ENCODE measurements at places on chromosomes 1 and 21.

GRCh38 chr1:208048904-208049303 lies 138.0 kb upstream of the CD34 start:
- no peak for DNase-seq

- DNase-seq = no peak
These were observed 55.0 kb downstream of the WNT9A start for GRCh38 chr1:227892489-227893299.

DNA sequence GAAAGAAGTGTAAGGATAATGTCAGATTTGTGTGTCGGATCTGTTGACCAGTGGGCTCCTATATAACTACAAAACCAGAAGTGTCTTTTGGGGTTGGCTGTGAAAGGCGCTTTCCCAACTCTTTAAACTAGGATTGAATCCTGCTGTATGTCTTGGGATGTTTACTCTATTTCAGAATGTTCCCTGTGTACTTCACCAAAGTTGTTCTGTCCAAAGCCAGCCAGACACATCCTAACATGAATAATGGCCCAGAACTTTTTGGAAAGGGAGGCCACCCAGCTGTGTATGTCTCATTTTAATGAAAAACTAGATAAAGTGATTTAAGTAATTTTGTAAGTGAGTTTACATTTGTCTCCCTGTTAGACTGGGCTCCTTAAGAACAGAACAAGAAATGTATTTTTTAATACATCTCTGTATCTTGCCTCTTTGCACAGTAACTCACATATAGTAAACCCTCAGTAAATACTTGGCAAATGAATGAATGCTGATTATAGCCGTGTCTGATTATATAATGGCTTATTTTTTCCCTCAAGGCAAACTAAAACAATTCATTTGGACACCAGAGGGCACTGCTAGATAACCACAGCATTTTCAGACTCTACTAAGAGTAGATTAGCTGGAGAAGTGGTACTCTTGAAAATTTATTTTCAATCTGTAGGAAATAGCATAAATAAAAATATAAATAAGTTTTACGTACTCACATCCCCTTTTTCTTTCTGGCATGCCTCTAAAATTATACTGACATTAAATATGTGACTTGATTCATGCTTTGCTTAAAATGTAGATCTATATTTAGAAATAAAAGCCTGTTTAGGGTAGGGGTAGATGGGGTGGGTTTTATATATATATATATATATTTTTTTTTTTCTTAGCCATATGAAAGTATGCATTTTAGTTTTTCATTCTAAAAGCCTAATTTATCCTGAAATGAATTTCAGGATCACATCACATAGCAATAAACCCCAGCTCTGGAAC lies 23.8 kb downstream of the TSEN15 start:
- DNase-seq = peak; percentile 72

GRCh38 chr1:25897754-25898153 lies 8.5 kb downstream of the STMN1 start:
- DNase-seq = no peak

GRCh38 chr1:25731626-25732370 lies 68.2 kb upstream of the SELENON start:
- DNase-seq = no peak

DNA sequence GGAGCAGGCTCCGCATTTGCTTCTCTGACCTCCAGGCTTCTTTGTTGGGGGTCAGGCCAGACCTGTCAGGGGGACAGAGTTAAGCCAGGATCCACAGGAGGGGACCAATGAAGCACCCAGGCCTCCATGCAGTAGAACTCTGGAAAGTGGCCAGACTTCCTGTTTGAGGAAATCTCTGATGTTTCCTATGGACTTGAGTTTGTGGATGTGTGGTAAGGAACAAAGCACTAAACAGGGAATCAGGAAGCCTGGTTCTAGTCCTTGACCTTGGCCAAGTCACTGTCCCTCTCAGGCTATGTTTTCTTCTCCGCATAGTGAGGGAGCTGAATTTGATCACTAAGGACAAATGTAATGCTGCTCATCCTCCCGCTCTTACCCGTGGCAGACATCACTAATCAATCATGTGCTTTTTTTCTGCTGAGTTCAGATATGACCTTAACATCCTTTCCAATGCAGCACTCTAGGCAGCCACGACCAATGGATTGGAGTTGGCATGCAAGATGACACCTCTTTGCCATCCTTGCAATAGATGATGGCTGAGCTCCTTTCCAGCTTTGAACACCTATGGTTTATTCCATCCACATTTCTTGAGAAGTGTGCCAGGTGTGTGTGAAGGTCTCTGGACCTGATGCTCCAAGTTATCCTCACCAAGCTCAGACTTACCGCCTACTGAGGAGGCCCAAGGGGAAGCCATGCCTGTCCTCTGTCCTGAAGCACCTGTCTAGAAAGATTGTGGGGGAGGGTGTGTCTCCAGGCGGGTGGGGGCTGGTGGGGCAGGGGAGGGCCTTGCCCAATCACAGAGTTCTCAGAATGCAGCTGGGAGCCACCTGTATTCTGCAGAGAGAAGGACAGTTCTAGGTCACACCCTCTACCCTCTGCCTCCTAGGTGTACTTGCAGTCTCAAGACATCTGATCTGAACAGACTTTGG lies 9.9 kb downstream of the SH2D2A start:
- DNase-seq = no peak

DNA sequence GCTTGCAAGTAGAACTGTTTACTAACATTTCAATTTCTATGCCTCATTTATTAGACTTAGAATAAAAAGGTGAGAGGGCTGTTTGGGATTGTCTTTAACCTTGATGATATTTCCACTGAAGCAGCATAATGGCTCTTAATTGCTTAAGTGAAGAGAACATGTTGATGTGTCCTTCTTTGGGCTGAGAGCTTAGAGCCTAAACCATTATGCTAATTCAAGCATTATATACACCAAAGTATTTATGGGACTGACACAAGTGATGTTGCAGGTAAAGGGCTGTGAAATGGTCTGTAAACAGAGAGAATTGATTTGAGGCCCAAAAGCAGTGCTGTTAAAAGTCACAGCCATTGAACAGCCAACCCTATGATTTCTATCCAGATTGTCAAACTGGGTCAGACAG lies 113.9 kb downstream of the ATG4C start:
- DNase-seq = no peak

DNA sequence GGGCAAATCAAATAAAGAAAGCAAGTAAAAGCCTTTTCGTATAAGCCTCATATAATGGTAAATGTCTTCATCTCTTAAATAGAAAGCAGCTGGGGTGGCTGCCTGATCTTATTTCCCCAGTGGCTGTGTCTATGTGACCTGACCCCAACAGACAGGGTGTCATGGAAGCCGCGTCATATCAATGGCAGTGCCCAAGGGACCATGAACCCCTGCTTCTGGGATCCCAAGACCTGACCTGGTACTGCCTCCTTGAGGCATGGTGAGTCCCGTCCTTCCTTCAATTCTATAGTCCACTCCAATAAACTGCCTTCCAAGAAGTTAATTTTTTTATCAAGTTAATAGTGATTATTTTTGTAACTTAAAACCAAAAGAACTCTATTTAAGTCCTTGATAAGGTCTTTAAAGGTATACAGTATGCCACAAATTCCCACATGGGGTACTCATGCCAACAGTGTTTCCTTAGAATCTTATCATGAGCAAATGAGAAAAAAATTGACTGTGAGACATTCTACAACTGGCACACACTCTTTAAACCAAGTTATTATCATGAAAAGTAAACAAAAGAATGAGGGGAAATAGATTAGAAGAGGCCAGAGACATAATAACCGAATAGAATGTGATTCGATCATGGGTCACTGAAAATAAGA lies 104.6 kb downstream of the ADSS2 start:
- no peak for DNase-seq

GRCh38 chr1:236021424-236022135 lies 43.3 kb downstream of the NID1 start:
- DNase-seq = no peak

DNA sequence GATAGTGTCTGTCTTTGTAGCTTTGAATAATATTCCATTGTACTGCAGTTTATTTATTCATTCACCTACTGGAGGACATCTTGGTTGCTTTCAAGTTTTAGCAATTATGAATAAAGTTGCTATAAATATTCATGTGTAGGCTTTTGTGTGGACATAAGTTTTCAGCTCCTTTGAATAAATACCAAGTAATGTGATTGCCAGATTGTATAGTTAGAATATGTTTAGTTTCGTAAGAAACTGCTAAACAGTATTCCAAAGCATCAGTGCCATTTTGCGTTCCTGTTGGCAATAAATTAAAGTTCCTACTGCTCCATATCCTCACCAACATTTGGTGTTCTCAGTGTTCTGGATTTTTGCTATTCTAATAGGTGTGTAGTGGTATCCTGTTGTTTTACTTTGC lies 311.7 kb upstream of the FMN2 start:
- DNase-seq = no peak

DNA sequence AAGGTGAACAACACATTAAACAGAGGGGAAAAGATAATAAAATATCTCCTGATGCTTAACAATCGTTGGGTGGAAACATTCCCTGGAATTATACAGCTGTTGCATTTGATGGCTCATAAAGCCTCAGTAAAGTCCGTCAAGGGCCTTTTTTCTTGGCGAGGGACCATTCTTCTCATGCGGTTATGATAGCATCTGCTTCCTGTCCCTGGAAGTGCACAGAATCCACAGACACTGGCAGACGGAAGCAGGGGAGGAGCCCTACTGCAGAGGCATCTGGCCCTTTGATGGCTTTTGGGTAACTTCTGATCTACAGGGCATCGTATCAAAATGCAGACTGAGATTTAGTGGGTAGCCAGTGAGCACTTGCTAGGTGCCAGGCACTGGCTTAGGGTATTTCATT lies 286.9 kb downstream of the KIF26B start:
- no peak for DNase-seq

GRCh38 chr21:42507418-42507817 lies 6.2 kb upstream of the SLC37A1 start:
- DNase-seq = no peak

GRCh38 chr1:158933621-158934020 lies 2.3 kb downstream of the PYHIN1 start:
- no peak for DNase-seq

DNA sequence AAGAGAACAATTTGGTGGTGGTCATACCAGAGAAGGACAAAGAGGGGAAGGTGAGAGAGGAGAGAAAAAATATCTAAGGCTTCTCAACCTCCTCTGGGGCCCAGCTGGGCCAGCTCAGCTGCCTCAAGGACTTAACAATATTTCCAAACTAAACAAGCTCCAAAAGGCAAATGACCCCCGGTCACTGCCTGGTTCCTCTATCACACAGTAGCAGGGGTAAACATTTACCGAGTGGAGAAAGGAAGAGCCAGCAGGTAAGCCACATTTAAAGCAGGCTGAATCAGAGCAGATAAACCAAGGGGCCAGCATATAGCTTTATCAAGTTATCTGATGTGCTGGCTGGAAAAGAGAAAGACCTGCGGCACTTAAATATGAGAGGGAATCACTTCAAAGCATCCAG lies 102.1 kb downstream of the KCND3 start:
- no peak for DNase-seq

- no peak for DNase-seq
These were observed 5.2 kb downstream of the SLC2A1 start for GRCh38 chr1:42953182-42954180.

GRCh38 chr1:204084247-204084772 lies 11.4 kb downstream of the SOX13 start:
- DNase-seq = no peak

- DNase-seq = no peak
These were observed 43.5 kb upstream of the MCOLN3 start for GRCh38 chr1:85091671-85092280.

DNA sequence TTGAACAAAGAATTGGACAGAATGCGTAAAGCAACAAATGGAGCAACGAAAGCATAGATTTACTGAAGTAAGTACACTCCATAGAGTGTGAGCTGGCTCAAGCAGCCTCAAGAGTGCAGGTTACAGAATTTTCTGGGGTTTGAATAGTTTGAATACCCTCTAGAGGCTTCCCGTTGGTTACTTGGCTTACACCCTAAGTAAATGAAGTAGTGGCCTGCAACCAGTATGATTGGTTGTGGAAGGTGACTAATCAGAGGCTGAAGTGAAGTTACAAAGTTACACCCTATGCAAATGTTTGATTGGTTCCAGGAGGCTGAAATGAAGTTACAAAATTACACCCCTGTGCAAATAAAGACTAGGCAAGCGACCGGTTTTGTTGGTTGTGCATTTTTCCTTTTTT lies 10.9 kb downstream of the TCEANC2 start:
- no peak for DNase-seq

DNA sequence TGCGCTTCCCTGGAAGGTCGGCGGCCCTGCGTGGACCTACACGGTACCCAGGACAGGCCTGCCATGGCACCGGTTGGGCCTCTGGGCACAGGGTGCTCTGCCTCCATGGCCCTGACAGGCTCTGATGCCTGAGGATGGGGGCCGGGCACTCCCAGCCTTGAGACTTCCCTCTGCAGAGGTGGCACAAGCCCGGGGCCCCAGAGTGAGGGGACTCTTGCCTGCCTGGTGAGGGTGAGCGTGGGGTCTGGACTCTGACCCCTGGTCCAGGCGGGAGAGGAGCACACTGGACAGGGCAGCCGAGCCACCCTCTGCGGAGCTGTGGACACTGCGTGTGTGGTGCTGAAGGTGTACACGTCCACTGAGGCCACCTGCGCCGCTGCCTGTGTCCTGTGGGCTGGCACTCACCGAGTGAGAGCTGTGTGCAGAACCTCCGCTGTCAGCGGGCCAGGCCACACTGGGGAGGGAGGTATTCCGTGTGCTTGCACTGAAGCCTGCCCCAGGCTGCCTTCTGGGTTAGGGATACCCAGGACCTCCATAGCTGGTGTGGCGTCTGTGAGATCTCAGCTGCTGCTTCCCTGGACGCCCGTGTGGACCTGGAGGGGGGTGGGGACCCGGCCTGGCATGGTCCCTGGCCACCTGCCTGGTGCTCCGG lies 10.4 kb downstream of the SKI start:
- no peak for DNase-seq

DNA sequence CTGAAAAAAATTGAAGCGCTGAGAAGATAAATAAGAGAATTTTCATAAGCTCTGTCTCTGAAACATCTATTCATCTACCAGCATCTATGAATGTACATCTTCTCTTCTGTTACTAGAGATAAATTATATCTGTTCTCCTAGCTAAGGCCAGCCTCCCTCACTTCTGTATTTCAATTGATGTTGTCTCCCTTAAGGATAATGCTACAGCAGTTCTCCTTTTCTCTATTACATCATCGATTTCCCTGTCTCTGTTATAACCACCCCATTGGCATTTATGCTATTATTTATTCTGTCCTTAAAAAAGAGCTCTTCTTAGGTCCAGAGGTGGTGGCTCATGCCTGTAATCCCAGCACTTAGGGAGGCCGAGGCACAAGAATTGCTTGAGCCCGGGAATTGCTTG lies 42.9 kb upstream of the TMCO2 start:
- DNase-seq = no peak

DNA sequence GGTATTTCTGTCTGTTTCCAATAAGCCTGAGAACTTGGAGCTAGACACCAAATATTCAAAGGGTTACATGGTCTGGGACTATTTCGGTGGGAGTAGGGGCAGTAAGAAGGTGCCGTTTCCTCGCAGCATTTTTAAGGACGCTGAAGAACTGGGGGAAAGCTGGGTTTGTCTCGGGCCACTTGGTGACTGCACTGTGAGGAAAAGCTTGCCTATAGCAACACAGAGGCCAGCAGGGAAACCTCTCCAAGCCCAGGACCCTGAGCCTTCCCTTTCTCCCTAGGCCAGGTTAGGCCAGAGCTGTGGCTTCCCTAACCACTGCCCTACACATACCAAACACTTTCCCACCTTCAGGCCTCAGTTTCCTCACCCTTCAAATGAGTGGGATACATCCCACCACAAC lies 3.3 kb downstream of the GLIS1 start:
- DNase-seq = no peak

GRCh38 chr21:37843191-37843590 lies 73.1 kb downstream of the KCNJ6 start:
- DNase-seq = no peak

- peak; percentile 30 for DNase-seq
These were observed 126.0 kb upstream of the TMEM51 start for GRCh38 chr1:15027515-15027986.
